ENCODE measurements at places on chromosomes 3 and 15.
A peak's percentile ranks its signal among the peaks of the same experiment; 100 is the strongest.

- DNase-seq: peak; percentile 64
Observed at GRCh38 chr15:58475573-58476524, 44.1 kb downstream of the LIPC start.

- no peak for DNase-seq
Observed at GRCh38 chr3:61719278-61719977, 158.1 kb downstream of the PTPRG start.

GRCh38 chr3:40037582-40037981 lies 228.2 kb downstream of the MYRIP start:
- DNase-seq: no peak

DNA sequence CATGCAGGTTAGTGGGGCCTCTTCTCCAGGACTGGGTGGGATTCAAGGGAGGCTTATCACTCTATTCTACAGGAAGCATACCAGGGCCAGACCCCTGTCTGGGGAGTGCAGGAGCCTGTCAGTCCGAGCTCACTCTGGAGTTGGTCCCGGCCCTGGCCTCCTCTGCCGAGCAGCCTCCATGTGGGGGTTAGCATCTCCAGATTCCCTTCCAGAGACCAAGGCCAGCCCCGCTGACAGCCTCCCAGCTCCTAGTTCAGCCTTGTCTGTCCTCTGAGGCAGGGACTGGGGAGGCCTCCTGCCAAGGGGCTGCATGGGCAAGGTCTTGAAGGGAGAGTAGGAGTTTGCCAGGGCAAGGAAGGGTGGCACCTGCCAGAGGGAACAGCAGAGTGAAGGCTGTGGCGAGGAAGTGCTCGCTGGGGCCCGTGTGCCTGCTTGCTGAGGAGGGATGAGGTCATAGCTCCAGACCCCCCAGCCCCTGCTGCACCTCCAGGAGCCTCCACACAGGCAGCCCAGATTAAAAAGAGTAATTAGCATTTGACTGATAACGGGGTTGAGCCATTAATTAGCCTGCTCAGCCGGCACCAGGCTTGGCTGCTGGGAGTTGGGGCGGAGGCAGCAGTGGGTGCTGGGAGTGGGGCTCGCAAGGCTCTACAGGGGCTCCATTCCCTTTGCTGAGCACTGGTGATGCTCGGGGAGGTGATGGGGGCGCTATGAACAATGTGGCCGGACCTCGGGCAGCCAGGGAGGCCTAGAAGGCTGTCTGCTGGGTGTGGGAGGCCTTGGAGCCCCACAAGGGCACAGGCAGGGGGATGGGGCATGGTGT lies 54.3 kb downstream of the DNAJB8 start:
- DNase-seq: no peak

GRCh38 chr3:148938936-148939335 lies 52.4 kb upstream of the GYG1 start:
- no peak for DNase-seq

DNA sequence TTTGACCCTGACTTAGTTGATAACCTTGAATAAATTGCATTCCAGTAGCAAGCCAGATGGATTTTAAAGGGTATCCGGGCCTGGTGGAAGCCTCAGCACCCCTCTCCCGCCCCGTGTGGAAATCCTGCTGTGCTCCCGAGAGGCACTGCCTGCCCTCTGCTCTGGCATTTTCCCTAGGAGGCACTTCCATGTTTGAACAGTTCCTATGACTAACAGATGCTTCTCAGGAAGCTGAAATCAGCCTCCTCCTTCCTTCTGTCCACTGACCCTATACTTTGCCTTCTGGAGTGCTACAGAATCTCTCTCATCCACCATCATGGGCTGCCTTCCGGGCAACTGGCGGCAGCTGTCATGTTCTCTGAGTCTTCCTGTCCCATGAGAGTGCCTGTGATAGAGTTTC lies 90.8 kb downstream of the GABRG3 start:
- DNase-seq: no peak
